ENCODE measurements at places on chromosomes 6 and 20. TPM values are rescaled to one million over a fixed set of nuclear protein-coding genes. Genes with fewer than 3 reads are reported as not detected.

Gene SNAP91
- total RNA-seq = 3.0 TPM

Gene GUCA1A
- total RNA-seq = 0.57 TPM

Gene TFAP2B
- total RNA-seq = 11.6 TPM

Gene PLCB1
- total RNA-seq = 12.0 TPM

Gene FAM83C
- not detected for total RNA-seq

Measured in type B pancreatic cell (in vitro differentiated cells).